ENCODE measurements at places on chromosomes 16 and 17.
A peak's percentile ranks its signal among the peaks of the same experiment; 100 is the strongest.

GRCh38 chr17:58527306-58527705 is 12.9 kb upstream of the MTMR4 start:
- DNase-seq, result no peak

- DNase-seq, result no peak
Measured at GRCh38 chr16:69417520-69418199, 6.8 kb upstream of the CYB5B start.

DNA sequence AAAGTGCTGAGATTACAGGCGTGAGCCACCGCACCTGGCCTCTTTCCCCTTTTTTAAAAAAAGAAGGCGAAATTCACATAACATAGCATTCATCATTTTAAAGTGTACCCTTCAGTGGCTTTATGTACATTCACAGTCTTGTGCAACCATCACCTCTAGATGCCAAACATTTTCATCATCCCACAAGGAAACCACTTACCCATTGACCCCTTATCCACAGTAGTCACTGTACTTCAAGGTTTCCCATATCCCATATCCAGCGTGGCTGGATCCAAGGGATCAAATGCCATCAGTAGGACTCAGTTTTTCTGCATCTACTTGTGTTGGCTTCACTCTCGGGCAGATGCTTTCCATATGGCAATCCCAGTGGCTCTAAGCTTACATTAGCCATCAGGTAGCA is 50.3 kb downstream of the BMERB1 start:
- peak; percentile 68 for DNase-seq

DNA sequence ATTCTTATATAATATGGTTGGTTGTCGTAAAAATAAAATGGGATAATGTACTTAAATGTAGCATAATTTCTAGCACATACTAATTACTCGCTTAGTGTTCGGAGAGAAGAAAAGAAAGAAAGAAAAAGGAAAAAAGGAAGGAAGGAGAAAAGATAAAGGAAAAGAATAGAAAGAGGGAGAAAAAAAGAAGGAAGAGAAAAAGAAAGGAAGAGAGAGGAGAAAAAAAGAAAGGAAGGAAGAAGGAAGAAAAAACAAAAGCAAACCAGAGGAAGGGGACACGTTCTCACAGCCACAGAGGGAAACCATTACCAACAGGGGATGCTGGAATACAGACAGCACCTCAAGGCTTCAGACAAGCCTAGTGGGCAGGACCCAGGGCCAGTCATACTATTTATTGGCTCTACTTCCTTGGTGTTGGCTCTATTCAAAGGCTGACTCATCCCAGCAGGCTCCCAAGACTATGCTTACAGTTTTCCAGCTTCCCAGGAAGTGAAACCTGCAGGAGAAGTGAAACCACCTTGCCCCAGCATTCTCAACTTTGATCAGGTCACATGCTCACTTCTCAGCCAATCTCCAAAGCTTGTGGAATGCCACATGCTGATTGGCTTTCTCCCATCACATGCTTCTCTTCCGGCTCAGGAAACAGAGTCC is 273.5 kb upstream of the IRX5 start:
- DNase-seq, result peak; percentile 10

DNA sequence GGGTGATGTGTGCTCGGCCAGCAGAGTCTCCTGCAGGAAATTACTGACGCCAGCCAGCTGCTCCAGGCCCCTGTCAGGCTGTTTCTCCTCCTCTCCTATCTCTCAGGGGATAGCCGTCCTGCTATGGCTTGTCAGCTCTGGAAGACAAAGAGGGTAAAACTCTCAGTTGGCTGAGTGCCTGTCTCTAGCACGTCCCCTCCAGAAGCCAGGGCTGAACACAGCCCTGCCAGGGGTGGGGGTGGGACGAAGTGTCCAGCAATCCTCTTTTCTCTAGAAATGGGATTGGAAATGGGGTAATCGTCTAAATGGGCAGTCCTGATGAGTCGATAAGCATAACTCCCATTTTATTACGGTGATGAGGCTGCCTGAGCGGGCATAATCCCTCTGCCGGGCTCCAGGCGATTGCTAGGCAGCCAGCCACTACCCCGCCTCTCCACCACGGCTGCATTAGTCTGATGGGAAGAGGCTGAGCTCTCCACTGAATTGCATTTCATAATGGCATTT is 89.1 kb upstream of the GNAO1 start:
- no peak for DNase-seq

DNA sequence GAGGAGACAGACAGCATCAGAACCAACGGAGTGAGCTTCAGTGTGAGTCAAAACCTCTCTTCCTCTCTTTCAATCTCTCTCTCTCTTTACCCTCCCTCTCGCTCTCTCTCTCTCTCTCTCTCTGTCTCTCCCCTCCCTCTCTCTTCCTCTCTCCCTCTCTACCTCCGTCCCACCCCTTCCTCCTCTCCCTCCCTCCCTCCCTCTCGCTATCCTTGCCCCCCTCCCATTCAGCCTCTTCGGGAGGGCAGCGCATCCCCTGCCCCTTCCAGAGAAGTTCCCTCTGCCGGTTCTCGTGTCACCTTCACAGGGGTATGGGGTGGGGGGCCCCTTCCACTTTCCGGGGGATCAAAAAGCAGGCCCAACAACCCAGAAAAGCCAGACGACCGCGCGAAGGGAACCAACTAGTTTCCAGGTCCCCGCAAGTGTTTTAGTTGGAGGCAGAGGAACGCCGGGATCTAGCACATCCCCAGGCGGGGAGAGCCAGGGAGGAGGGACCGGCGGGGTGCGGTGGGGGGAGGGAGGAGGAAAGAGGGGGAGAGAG is 28.9 kb upstream of the RBFOX1 start:
- DNase-seq, result no peak

- DNase-seq, result no peak
Measured at GRCh38 chr16:75218256-75219076, at the start of gene CTRB1. TSS of gene CTRB1 (plus strand) at chr16:75218988. CDS start at chr16:75219008, 20 bp downstream.

- no peak for DNase-seq
Measured at GRCh38 chr17:9218911-9219310, 197.6 kb downstream of the NTN1 start.

GRCh38 chr16:3358871-3359270 is 3.2 kb downstream of the OR2C1 start:
- peak; percentile 3 for DNase-seq

- peak; percentile 95 for DNase-seq
Measured at GRCh38 chr17:1764284-1764683, 2.4 kb downstream of the SERPINF1 start.

DNA sequence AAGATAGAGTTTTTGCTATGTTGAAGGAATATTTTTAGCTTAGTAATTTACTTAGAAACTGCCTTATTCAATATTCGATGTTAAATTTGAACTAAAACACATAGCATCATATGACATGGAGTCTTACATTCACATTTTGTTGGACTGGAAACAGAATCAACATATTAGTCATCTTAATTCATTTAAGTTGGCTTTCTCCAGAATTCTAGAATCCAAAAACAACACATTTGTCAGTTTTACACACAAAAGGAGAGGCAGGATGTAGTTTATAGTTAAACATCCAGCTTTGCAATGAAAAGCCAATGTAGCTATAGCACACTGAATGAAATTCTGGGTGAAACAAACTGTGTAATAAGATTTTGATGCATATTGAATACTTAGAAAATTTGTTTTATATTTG is 43.3 kb downstream of the WWOX start:
- no peak for DNase-seq

DNA sequence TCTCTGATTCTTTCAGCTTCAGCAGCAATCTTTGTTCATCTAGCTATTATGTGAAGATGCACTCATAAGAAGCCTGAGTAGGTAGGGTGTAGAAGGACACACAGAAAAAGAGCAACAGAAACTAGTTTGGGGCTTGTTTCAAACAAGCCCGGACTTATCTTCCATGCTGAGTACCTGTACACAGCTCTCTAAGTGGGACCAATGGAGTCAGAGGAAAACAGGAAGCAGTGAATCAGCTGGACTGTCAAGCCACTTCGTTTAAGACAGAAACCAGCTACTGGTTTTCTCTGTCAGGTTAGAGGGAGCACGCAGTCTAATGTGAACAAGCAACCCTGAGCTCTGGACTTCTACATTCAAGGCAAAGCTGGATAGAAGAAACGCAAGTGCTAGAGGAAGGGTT is 16.0 kb downstream of the MAP2K6 start:
- peak; percentile 58 for DNase-seq

DNA sequence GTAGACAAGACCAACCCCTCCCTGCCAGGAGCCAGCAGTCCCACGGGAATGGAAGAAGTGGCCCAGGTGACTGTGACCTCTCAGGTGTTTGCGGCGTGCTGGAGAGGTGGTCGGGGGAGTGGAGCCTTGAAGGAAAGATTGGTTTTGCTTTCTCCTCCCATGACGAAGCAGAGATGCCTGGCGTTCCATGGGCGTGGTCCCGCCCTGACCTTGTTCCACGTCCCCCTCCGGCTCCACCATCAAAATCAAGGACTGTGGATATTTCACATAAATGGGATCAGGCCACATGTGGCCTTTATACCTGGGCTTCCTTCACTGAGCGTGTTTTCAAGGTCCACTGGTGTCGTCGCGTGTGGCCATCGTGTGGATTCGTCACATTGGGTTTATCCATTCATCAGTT is 270.6 kb upstream of the TNRC6C start:
- no peak for DNase-seq

Measured in iris pigment epithelial cell (primary cell).